Tongue (tissue), 3 donors: ENCODE measurements at places on chromosomes 2 and 18.
A peak's percentile ranks its signal among the peaks of the same experiment; 100 is the strongest.

GRCh38 chr2:39156107-39156506, 35.3 kb upstream of the SOS1 start:
- peak; percentile 7 for DNase-seq

DNA sequence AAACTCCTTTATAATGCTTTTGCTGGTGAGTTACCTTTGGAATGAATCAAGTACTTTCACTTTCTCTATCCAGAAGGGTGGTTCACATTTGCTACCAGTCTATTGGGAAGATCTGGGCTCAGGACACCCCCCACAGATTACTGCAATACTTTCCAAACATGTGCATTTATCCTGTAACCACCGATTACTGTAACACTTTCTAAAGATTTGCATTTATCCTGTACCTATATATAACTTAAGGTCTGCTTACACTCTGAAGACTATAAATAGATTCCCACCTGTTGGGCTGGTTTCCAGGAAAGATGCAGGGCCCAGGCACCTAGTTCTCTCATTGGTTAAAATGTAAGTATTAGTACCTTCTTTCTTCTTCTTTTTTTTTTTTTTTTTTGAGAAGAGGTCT, 113.0 kb upstream of the NEDD4L start:
- peak; percentile 46 for DNase-seq

GRCh38 chr2:30268296-30268871, 37.0 kb downstream of the LBH start:
- no peak for DNase-seq

- no peak for DNase-seq
Measured at GRCh38 chr2:41905597-41906337, 142.1 kb upstream of the PKDCC start.

- no peak for DNase-seq
Measured at GRCh38 chr2:218832081-218832480, 478 bp upstream of the PRKAG3 start.

DNA sequence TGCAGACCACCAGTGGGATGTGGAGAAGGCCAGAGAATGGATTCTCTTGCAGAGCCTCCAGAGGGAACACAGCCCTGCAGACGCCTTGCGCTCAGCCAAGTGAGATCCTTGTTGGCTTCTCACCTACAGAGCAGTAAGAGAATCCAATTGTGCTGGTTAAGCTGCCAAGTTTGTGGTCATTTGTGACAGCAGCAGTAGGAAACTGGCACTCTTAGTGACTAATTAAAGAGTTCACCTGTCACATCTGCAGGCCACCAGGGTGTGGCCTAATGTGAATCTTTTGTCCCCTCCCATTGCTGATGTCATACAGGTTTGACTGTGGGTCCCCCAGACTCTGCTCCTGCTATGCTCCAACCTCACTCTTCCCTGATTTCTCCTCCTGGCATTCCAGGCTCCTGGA, 235.9 kb downstream of the TFCP2L1 start:
- DNase-seq = peak; percentile 37
